RCC 7860 (cell line): ENCODE measurements at places on chromosomes 16 and 17.

DNA sequence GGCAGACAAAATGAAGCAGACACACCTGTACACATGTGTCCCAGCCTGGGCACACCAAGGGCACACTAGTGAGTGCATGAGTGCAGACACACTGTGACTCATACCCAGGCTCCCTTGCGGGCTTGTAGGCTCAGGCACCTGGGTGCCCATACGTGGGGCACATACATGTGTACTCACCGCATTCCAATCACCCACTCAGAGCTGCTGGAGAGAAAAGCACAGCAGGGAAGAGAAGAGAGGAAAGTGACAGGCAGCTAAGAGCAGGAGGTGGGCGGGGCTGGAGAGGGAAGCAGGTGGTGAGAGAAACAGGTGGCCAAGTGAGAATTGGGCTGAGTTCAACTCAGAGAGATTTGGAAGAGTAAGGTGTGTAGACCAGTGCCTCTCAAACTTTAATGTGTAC, 54.0 kb downstream of the TMEM132E start:
- no peak for DNase-seq

DNA sequence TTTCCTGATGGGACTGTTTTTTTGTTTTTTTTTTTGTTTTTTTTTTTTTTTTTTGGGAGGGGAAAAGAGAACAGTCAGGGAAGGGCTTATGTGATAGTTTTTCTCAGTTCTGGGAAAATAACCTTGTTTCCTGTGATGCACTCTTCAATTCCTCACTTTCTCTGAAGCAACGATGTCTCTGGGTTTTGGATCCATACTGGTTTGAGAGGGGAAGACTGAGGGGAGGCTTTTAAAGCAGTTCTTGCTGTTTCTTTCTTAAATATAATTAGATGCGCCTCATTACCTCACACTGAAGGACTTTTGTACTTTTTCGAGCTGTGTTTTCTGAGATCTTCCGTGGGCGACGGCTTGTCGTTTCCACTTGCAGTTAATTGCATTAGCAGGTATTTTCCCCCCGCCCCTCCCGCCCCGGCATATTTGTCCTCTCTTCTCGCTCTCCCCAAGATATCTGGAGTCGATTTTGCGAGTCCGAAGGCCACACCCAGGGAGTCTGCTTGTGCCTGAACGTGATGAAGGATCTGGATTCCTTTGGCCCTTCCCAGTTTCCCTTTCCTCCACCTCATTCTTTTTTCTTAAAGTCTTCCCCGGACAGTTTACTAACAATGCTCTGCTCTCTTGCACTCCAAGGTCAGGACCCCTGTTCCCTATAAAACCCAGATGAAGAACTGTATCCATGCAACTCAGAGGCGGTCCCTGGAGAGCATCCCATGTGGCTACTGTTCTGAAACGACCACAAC, 125.2 kb upstream of the ZFHX3 start:
- no peak for DNase-seq

- DNase-seq, result peak; percentile 34
Observed at GRCh38 chr17:80795754-80796153, 195.9 kb upstream of the CHMP6 start.

DNA sequence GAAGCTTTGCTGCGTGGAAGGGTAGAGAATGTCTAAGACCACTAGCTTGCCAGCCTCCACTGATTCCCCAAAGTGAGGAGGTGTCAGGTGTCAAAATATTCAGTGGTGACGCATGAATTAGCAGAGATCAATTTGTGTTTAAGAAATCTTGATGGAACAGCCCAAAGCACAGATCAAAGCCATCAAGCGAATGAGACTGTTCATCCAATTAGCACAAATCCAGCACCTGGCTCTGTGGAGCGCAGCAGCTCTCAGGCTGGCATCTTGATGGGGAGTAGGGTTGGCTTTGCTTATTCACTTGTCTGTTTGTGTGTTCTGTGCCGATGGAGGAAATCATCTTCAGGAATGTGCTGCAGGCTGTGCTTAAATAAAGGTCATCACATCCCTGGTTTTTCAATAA, 456.8 kb upstream of the CCL2 start:
- no peak for DNase-seq

GRCh38 chr16:47463771-47464624, 2.9 kb downstream of the PHKB start:
- no peak for DNase-seq

DNA sequence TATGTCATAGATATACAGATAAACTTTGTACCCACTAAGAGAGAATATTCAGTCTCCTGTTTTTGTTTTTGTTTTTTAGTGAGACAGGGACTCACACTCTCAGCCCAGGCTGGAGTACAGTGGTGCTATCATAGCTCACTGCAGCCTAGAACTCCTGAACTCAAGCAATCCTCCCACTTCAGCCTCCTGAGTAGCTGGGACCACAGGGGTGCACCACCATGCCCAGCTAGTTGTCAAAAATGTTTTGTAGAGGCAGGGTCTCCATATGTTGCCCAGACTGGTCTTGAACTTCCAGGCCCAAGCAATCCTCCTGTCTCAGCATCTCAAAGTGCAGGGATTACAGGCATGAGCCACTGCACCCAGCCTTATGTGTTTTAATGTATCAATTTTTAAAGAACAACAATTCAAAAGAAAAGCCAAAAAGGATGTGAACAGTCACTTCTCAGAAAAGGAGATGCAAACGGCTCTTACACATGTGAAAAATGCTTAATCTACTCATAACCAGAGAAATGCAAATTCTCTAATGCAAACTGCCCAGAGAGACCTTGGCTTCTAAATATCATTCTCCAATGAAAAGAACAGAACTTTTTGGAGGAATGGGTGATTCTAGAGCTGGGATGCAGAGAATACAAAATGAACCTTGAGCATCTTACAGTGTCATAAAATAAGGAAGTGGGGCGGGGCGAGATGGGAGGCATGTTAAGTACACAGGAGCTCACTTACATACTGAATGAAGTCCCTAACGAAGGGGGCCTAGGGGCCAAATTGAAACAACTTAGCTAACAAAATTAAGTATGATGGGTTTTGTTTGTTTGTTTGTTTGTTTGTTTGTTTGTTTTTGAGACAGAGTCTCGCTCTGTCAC, 7.3 kb upstream of the CMTM3 start:
- DNase-seq, result no peak

- no peak for DNase-seq
Observed at GRCh38 chr17:72167593-72167992, 46.8 kb downstream of the SOX9 start.

DNA sequence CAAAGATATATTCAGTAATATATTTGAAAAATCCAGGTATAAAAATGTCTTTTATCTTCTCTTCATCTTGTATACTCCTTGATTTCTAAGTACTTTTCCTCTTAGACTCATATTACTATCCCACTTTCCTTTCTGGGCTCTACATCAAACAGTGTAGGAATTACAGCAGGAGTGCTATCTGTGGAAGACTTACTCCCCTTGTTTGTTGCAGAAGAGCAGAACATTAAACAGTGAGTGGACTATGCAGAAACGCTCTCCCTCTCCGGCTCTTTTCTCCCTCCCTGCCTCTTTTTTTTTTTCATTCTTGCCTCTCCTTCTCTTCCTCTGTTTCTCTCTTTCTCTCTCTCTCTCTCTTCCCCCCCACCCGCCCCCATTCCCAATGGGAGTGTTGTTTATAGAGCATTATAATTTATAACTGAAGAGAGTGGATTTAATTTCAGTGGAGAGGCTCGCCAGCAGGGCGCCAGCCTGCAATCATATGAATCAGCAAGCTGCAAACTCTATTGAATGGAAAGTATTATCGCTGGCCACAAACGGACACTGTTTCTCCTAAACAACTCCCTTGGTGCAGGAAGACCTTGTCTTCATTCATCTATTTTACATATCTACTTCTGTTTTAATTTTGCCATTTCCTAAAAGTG, 242.3 kb upstream of the TBX2 start:
- DNase-seq, result peak; percentile 69

- no peak for DNase-seq
Observed at GRCh38 chr17:61766520-61766919, 96.8 kb downstream of the BRIP1 start.

DNA sequence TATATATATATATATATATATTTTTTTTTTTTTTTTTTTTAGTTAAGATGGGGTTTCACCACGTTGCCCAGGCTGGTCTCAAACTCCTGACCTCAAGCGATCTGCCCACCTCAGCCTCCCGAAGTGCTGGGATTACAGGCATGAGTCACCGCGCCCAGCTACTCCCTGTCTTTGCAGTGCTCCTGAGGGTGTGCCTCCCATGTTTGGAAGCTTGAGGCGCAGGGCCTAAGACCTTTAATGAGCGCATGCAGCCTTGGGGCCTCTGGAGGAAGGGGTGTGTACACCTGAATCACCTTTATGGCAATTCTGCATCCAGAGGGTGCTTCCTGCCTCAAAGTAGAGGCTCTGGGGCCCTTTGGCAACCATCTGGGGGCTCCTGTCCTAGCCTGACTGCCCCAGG, 219.4 kb upstream of the CIBAR2 start:
- DNase-seq, result no peak

- peak; percentile 35 for DNase-seq
Observed at GRCh38 chr16:64416216-64417005, 705.5 kb downstream of the CDH11 start.

DNA sequence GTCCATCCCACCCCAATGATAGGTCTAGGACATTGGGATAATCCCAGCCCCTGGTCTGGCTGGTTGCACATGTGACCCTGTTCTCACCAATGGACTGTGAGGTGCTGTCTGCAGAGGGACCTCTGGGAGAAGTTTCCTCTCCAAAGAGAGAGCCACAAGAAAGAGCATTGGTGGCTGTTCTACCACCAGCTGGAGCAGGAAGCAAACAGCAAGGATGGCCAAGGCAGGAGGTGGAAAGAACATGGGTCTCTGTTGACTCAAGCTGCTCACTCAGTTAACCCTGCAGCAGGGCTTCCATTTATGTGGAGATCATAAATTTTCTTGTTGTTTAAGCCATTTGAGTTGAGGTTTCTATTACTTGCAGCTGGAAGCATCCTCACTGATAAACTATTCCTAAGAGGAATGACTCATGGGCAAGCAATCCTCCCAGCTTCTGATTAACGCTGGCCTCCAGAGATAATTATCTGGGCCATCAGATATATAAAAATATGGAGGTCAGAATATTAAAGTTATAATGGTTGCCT, 52.6 kb downstream of the CYB5B start:
- DNase-seq, result peak; percentile 86

DNA sequence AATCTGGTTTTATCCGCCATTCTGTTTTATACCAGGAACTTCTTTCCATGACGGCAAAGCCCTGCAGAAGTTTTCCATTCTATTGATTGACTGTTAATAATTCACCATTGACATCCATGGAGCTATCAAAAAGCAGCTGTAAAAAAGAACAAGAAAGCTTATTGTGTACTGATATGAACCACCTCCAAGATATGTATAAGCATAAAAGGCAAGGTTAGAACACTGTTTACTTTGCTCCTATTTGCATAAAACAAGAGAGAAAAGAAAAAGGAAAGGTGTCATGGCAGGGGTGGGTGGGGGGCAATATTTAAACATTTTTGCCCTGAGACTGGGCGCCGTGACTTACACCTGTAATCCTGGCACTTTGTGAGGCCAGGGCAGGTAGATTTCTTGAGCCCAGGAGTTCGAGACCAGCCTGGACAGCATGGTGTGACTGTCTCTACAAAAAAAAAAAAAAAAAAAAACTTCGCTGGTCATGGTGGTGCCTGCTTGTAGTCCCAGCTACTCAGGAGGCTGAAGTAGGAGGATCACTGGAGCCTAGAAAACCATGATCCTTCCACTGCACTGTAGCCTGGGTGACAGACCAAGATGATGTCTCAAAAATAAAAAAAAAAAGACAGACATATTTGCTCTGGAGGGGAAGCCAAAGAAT, 52.5 kb downstream of the TMEM114 start:
- DNase-seq, result no peak

- no peak for DNase-seq
Observed at GRCh38 chr16:55255733-55256282, 68.2 kb upstream of the IRX6 start.

DNA sequence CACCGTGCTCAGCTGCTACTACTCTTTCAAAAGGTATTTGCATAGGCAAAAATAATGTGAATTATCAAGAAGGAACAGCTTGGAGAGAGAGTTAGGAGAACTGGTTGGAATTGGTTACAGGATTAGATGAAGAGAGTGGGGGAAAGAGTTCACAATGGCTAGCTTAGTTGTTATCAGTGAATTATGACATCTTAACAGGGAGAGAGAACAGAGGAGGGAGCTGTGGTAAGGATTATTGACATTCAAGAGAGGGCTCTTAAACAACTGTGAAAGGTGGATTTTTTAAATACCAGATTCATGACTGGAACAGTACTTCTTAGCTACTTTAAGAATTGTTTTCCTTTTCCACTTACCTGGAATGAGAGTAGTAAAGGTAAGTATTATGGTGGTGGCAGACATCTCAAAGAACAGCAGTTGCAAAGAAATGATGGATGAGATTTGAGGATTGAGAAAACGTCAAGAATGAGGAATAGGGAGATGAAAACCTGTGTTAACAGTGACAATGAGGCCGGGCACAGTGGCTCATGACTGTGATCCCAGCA, 43.9 kb upstream of the SLC5A11 start:
- DNase-seq, result no peak

DNA sequence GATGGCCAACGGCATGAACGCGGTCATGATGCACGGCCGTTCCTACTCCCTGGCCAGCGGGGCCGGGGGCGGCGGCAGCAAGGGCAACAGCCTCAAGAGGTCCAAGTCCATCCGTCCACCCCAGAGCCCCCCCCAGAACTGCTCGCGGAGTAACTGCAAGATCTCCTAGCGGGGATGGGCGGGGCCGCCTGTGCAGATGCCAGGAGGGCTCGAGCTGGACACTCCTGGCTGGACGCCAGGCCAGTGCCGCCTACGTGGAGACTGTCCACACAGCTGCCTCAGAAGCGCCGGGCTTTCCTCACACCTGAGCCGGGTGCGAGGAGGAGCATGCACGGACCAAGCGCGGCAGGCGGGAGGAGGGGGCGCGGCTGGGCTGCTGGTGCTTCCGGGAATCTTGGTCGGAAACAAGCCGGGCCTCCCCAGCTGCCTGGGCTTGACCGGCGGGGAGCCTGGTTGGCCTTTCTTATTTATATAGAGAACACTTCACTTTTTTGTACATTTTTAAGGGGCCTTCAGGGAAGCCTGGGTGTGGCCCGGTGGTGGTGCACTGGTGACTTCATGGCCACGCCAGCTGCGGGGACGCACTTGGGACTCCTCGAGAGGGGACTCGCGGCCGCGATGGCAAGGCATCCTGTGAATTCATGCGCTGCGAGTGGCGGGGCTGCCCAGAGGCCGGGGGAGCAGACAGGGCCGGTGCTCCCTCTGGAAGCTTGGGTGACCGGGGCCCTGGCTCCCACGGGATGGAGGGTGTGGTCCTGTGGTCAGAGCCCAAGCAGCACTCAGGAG, 3.1 kb upstream of the WFIKKN1 start:
- DNase-seq, result peak; percentile 89

DNA sequence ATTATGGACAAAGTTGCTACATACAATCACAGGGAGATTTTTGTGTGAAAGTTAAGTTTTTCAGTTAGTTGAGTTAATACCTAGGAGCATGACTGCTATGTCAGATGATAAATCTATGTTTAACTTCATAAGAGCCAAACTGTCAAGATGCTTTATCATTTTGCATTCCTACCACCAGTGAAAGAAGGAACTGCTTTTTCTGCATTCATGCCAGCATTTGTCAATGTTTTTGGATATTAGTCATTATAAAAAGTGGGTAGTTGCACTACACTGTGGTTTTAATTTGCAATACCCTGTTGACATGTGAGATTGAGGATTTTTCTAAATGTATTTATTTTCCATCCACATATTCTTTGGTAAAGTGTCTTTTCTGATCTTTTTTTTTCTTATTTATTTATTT, 434.0 kb upstream of the MON1B start:
- DNase-seq, result no peak
